Spinal cord (tissue), 10 donors: ENCODE measurements at places on chromosomes 12 and 14. TPM values are rescaled to one million over a fixed set of nuclear protein-coding genes. Genes with fewer than 3 reads are reported as not detected.

Gene B3GNT4
- total RNA-seq = 1.3 TPM

Gene IL23A
- 0.22 TPM for total RNA-seq

Gene MIP
- not detected for total RNA-seq

Gene PLEKHH1
- total RNA-seq = 20.7 TPM

Gene CLEC9A
- 0.28 TPM for total RNA-seq

Gene TPPP2
- 0.44 TPM for total RNA-seq

Gene SPRYD4
- total RNA-seq = 3.8 TPM

- peak; percentile 1 for DNase-seq
- no peaks in the 10 kb centered on the region for H3K36me3 ChIP-seq
- H3K27me3 ChIP-seq = no peaks in the 10 kb centered on the region
- no peak overlapping the region for H3K4me3 ChIP-seq
- no peaks in the 10 kb centered on the region for H3K4me1 ChIP-seq
- H3K27ac ChIP-seq = no peak overlapping the region
Observed at GRCh38 chr12:80655751-80656150, 51.7 kb upstream of the MYF6 start.

DNA sequence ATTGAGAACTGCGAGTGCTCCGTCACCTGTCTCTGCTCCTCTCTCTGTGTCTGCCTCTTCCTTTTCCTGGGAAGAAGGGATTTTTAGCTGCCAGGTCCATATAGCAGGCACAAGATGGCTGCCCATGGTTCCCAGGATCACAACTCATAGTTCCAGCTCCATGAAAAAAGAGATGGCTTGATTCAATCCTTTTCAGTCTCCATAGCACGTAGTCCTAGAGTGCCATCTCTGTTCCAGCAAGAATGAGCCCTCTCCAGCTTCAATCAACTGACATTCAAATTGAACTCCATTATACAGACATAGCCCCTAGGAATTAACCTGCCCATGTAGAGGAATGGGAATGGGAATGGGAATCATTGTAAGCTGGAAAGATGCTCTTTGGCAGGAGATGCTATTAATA is 34.7 kb upstream of the RTRAF start:
- peak overlapping the region; percentile 49 for H3K27ac ChIP-seq
- peaks cover 3% of the 10 kb centered on the region for H3K36me3 ChIP-seq
- no peaks in the 10 kb centered on the region for H3K27me3 ChIP-seq
- H3K4me1 ChIP-seq = no peaks in the 10 kb centered on the region
- H3K4me3 ChIP-seq = no peak overlapping the region

- H3K36me3 ChIP-seq = no peaks in the 10 kb centered on the region
- H3K4me3 ChIP-seq = no peak overlapping the region
- no peak for DNase-seq
- H3K4me1 ChIP-seq = no peaks in the 10 kb centered on the region
- no peaks in the 10 kb centered on the region for H3K27me3 ChIP-seq
- H3K27ac ChIP-seq = no peak overlapping the region
Observed at GRCh38 chr14:27686137-27686536, 1080.5 kb upstream of the FOXG1 start.

DNA sequence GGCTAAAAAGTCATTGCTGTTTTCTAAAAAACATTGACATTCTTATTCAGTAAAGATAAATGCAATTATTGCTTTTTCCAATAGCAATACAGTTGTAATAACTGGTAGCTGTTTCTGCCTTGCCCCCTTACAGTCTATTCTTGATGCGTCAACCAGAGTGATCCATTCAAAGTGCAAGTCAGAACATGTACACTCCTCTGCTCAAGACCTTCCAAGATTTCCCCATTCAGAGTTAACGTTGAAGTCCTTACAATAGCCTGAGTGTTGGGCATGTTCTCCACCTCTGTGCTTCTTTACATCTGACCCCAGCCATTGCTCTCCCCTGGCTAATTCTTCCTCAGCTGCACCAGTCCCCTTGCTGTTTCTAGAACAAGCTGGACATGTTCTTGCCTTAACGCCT is 24.3 kb downstream of the VRK1 start:
- H3K4me3 ChIP-seq = no peak overlapping the region
- H3K27ac ChIP-seq = no peak overlapping the region
- DNase-seq = no peak
- no peaks in the 10 kb centered on the region for H3K27me3 ChIP-seq
- no peaks in the 10 kb centered on the region for H3K36me3 ChIP-seq

- peaks cover 79% of the 10 kb centered on the region for H3K36me3 ChIP-seq
- no peaks in the 10 kb centered on the region for H3K27me3 ChIP-seq
- no peak overlapping the region for H3K4me3 ChIP-seq
- no peak for DNase-seq
- no peak overlapping the region for H3K27ac ChIP-seq
- no peaks in the 10 kb centered on the region for H3K4me1 ChIP-seq
Observed at GRCh38 chr12:108526482-108527165, 11.5 kb downstream of the FICD start.

DNA sequence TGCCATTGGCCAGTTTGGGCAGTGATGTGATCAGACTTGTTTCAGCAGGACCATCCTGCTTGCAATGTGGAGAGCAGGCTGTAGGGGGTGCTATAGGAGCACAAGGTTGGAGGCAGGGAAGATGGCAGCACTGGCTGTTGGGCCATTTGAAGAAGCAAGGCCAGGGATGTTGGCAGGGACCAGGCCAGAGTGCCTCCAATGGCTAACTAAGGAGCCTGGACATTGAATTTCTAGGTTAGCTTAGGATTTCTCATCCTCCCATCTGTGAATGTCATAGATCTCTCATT is 23.5 kb downstream of the FGF23 start:
- peaks cover 9% of the 10 kb centered on the region for H3K36me3 ChIP-seq
- no peaks in the 10 kb centered on the region for H3K4me1 ChIP-seq
- H3K27ac ChIP-seq = no peak overlapping the region
- no peak overlapping the region for H3K4me3 ChIP-seq
- H3K27me3 ChIP-seq = no peaks in the 10 kb centered on the region
- no peak for DNase-seq

DNA sequence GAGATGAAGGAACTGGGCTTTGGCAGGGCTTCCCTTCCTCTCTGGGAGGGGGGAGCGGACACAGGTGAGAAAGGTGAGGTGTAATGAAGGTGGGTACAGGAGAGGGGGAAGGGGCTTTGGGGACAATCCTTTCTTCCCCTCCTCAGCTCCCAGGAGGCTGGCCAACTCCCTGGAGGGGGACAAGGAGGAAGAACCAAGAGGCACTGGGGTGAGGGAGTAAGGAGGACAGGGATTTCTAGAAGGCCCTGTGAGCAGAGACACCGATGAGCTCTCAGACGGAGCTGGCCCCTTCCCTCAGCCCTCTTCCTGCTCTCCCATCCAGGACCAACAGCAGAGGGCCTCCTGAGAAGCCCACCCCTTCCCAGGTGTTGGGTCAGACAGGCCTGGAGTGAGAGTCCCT is 53.4 kb downstream of the PLEKHG3 start:
- H3K36me3 ChIP-seq = peaks cover 10% of the 10 kb centered on the region
- peak overlapping the region; percentile 80 for H3K27ac ChIP-seq
- H3K4me1 ChIP-seq = peaks cover 51% of the 10 kb centered on the region
- H3K27me3 ChIP-seq = no peaks in the 10 kb centered on the region

DNA sequence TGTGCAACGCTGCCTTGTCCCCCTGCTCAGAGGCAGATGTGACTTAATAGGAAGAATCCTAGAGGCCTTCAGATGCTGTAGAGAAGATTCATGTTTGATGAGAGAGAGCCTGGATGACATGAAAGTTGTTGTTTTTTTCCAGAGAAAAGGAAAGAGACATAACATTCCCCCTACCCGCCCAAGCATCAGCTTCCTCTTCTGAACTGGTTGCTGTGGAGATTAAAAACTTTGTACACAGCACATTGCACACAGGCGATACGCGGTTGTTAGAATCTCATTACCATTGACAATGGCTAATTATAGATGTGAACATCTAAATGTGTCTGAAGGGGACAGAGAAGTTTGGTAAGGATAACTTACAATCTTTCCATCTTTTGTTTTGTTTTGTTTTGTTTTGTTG is 13.6 kb upstream of the ETFBKMT start:
- no peak overlapping the region for H3K27ac ChIP-seq
- peaks cover 6% of the 10 kb centered on the region for H3K4me1 ChIP-seq
- no peaks in the 10 kb centered on the region for H3K36me3 ChIP-seq
- H3K27me3 ChIP-seq = no peaks in the 10 kb centered on the region

DNA sequence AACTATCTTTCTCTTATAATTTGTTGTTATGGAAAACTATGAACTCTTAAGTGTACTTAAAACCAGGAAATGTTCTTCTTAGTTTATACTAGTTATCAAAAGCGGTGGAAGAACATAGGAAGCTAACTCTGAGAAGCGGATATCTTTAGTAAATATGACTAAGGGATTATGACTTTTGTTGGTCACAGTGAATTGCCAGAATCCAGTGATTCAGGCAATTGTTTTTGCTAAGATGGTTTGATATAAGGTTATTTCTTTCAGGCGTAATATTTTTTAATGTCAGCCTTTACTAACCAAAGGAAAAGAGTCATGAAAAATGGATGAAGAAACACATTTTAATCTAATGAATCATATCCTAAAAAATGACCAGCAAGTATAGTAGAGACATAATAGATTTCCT is 473.5 kb downstream of the FOXG1 start:
- no peak for DNase-seq
- H3K27me3 ChIP-seq = peaks cover 3% of the 10 kb centered on the region
- no peak overlapping the region for H3K27ac ChIP-seq
- H3K4me3 ChIP-seq = no peak overlapping the region
- H3K36me3 ChIP-seq = no peaks in the 10 kb centered on the region
- H3K4me1 ChIP-seq = no peaks in the 10 kb centered on the region

- no peak overlapping the region for H3K4me3 ChIP-seq
- no peaks in the 10 kb centered on the region for H3K4me1 ChIP-seq
- DNase-seq = no peak
- H3K36me3 ChIP-seq = no peaks in the 10 kb centered on the region
Observed at GRCh38 chr12:101021911-101022388, 188.1 kb downstream of the SLC5A8 start.

DNA sequence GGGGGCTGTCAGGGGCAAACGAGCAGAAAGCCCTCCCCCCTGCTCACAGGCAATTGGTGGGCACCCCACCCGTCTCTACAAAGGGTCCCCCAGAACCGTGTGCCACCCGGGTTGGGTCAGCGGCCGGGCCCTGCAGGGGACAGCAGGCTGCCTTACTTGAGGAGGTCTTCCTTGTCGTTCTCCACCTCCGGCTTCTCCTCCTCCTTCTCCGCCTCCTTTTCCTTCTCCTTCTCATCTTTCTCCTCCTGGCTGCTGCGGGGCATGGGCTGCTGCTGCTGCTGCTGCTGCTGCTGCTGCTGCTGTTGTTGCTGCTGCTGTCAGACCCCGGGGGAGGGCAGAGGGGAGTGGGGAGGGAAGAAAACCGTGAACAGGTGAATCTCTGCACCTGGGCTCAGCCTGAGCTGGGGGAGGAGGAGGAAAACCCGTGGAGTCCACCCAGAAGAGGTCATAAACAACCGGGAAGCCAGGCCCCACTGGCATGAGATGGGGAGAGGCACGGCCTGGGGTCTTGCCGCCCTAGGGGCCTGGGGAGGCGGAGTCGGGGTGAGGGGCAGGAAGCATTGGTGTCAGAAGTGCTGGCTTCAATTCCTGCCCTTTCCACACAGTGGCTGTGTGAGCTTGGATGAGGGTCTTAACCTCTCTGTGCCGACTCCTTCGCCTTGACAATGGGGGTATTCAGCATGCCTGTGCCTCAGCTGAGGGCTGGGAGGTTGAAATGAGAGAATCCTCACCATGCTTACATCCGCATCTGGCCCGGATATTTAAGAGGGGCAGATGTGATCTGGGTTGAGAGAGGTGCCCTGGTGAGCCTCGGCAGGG is 107.6 kb downstream of the RFLNA start:
- no peaks in the 10 kb centered on the region for H3K27me3 ChIP-seq
- H3K4me1 ChIP-seq = peaks cover 73% of the 10 kb centered on the region
- H3K36me3 ChIP-seq = peaks cover 88% of the 10 kb centered on the region
- no peak for DNase-seq

- DNase-seq = no peak
- no peak overlapping the region for H3K27ac ChIP-seq
- no peaks in the 10 kb centered on the region for H3K27me3 ChIP-seq
- no peaks in the 10 kb centered on the region for H3K4me1 ChIP-seq
- no peak overlapping the region for H3K4me3 ChIP-seq
Observed at GRCh38 chr12:76220980-76221379, 127.2 kb downstream of the BBS10 start.

GRCh38 chr12:132218915-132219314 is 74.7 kb downstream of the NOC4L start:
- no peak overlapping the region for H3K27ac ChIP-seq
- H3K27me3 ChIP-seq = no peaks in the 10 kb centered on the region
- peak; percentile 72 for DNase-seq
- H3K36me3 ChIP-seq = peaks cover 10% of the 10 kb centered on the region
- no peak overlapping the region for H3K4me3 ChIP-seq

GRCh38 chr14:31440280-31440679 is 17.0 kb downstream of the DTD2 start:
- H3K27ac ChIP-seq = peak overlapping the region; percentile 57
- no peaks in the 10 kb centered on the region for H3K27me3 ChIP-seq
- H3K4me1 ChIP-seq = no peaks in the 10 kb centered on the region
- H3K4me3 ChIP-seq = no peak overlapping the region
- DNase-seq = no peak

DNA sequence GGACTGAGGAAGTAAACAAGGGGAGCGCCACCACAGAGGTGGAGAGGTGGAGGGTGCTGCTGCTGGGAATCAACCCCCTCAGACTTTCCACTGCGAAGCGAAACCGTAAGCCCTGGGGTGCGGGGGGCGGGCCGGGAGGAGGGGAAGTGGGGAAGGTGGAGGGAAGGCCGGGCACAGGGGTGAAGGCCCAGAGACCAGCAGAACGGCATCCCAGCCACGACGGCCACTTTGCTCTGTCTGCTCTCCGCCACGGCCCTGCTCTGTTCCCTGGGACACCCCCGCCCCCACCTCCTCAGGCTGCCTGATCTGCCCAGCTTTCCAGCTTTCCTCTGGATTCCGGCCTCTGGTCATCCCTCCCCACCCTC is at the start of gene LAG3:
Gene LAG3, plus strand, starts transcription at position 190 of the 365 bp plus-strand sequence. CDS start 333 bp downstream, outside the sequence.
- peaks cover 60% of the 10 kb centered on the region for H3K36me3 ChIP-seq
- H3K27ac ChIP-seq = no peak within 1 kb of the TSS
- H3K27me3 ChIP-seq = no peaks in the 10 kb centered on the region
- no peak for DNase-seq
- peaks cover 42% of the 10 kb centered on the region for H3K4me1 ChIP-seq

GRCh38 chr12:95393191-95393790 is 80.7 kb upstream of the METAP2 start:
- no peaks in the 10 kb centered on the region for H3K36me3 ChIP-seq
- no peaks in the 10 kb centered on the region for H3K4me1 ChIP-seq
- H3K27ac ChIP-seq = no peak overlapping the region
- H3K4me3 ChIP-seq = no peak overlapping the region

DNA sequence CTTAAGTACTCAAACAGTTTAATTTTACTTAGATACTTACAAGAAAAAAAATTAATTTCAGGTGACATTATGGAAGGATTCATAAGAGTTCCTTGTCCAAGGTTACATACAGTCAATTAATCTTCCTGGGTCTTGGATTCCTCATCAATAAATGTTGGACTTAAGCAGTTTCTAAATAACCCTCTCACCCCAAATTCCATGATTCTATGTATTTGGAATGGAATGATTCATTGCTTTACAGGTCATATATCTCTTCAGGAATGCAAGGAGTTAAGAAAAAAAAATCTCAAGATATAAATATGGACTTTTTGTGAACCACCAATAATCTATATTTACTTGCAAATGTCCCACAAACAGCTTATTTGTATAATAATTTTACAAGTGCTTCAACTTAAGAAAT is 84.2 kb upstream of the BMP4 start:
- no peak overlapping the region for H3K4me3 ChIP-seq
- no peak overlapping the region for H3K27ac ChIP-seq
- H3K27me3 ChIP-seq = no peaks in the 10 kb centered on the region

- no peak overlapping the region for H3K27ac ChIP-seq
- no peak overlapping the region for H3K4me3 ChIP-seq
- H3K4me1 ChIP-seq = no peaks in the 10 kb centered on the region
- DNase-seq = no peak
Observed at GRCh38 chr12:110373425-110373824, 30.1 kb downstream of the ANAPC7 start.
